ENCODE measurements at places on chromosomes 7 and 10.

DNA sequence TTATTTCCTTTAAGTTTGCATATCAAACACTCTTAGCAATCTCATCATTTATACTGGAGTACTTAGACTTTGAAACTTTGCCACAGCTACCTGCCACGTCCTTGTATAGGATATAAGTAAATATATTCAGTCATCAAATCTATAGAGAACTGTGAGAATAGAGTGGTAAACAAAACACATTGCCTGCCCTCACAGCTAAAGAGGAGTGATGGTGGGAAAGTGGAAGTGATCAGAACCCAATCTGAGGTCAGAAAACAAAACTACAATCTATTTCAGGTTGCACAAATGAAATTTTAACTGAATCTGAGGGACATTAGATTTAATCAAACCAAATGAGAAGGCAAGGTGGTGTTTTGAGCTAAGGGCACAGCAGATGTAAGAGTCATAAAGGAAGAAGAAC lies 74.8 kb downstream of the ZEB1 start:
- no peak for DNase-seq

DNA sequence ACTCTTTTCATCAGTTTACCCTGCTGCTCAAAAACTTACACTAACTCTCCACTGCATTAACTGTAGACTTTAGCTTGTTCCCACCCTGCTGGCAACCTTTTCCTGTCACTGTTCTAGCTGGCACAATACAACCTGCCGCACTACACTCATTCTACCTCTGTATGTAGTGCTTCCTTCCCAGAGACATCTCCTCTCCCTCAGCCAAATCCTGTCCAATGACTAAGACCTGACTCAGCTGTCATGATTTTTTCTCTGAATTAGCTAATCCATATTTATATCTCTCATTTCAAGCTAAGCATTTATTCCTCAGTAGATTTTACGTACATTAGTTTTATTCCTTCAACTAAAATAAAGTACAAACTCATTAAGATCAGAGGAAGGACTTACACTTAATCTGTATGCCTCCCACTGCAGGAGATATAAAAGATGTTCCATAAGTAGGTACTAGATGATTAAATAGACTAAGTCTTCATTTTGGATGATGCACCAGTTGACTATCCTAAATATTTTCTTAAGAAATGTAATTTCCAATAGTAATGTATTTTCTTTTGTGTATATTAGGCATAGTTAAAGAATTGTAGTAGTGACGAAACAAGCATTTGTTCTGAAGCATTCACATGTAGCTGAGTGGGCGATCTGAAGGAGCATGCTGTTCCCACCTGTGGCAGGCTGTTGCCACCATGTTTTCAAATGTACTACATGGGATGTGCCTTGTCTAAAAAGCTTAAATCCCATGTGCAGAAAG lies 189.1 kb downstream of the SKAP2 start:
- DNase-seq: no peak

DNA sequence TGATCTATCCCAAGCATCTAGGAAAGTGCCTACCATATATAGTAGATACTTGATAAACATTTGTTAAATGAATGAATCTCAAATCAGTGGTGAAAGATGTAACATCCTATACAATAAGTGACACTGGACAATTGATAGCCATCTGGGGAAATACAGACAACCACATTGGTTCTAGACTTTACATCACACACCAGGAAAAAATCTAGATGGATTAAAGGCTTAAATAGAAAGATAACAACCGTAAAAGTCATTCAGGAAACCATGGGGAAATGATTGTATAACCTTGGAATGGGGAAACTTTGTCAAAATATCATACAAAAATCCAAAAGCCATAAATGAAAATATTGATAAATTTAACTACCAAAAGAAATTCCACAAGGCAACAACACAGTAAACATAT lies 7.0 kb upstream of the GARIN1A start:
- no peak for DNase-seq

DNA sequence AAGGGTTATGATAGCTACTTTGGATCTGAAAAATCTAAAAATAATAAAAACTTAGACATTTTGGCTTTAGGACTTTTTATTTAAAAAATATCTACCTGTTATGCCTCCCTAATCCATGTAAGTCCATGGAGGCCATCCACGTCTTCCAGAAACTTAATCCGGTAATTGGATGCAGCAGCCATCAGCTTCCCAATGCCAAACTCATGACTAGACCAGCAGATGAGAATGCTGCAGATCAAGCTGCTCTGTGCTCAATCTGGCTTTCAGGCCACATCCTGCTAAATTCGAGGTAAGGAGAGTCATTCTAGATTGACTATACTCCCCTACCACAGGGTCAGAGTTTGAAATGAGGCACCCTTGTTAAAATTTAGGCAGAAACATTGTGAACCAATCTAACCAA lies 168.5 kb upstream of the TCERG1L start:
- no peak for DNase-seq

- DNase-seq: no peak
Observed at GRCh38 chr7:38187794-38188440, 9.9 kb downstream of the STARD3NL start.

- no peak for DNase-seq
Observed at GRCh38 chr10:130817046-130817624, 494.4 kb downstream of the TCERG1L start.

DNA sequence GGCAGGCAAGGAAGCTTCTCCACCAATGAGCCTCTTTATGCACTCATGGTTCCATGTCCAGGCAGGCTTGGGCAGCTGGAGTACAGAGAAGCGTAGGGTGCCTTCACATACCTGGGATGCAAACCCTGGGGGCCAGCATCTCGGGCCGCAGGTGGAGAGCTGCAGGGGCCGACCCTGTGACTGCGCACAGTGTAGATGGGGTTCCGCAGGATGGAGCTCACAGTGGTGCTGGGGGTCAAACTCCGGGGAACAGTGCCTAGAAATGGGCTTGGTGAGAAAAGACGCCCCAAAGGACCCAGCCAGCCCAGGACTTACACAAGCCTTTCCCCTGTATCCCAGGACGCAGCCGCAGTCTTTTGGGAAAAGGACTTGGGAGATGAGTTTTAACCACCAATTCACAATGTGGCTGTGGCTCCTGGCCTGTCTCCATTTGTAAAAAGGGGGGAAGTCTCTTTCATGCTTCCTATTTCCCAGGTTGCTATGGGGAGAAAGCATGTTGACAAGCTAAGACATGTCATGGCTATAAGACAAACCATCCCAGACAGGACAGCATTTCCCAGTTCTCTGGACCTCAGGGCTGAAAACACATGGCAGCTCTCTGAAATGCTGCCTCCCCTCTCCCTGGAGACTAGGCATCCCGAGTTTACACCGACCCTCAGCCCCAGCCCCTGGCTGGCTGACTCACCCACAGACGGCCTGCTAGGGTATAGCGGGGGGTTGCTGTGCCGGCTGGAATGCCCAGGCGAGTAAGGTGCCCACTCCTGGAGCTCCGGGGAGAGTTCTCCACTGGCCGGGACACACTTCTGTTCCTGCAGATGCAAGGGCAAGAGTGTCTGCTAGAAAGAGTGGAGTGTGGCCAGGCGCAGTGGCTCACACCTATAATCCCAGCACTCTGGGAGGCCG lies 107.1 kb downstream of the DLG5 start:
- no peak for DNase-seq

GRCh38 chr10:79088613-79089355 lies 20.0 kb downstream of the ZMIZ1 start:
- no peak for DNase-seq

- DNase-seq: no peak
Observed at GRCh38 chr10:44858017-44858371, 53.1 kb upstream of the TMEM72 start.

GRCh38 chr7:42448901-42449300 lies 211.9 kb upstream of the GLI3 start:
- no peak for DNase-seq

- no peak for DNase-seq
Observed at GRCh38 chr10:91156196-91156595, 64.3 kb upstream of the PCGF5 start.

DNA sequence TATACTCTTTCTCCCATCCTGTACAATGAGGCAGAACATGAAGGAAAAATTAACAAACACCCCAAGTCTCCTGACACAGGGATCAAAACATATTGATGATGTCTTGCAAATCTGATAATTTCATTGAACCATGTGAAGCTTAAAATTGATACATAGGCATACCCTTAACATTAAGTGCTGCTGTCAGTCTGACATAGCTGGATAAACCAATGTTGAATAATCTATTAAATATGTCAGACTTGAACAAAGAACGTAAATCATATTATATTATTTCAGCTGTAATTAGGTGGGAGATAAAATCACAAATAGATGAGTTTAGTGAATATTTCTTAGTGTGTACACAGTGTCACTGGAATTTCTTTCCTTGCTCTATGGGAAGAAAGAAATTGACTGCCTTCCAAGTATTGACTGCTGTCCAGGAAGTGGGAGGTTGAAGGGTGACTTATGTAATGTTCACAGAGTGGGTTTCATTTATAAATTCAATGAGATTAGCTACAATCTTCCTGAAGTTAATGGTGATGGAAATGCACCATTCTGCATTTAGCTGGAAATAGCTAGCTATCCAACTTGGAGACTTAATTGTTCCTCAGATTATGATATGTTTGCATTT lies 170.8 kb downstream of the AUTS2 start:
- no peak for DNase-seq

DNA sequence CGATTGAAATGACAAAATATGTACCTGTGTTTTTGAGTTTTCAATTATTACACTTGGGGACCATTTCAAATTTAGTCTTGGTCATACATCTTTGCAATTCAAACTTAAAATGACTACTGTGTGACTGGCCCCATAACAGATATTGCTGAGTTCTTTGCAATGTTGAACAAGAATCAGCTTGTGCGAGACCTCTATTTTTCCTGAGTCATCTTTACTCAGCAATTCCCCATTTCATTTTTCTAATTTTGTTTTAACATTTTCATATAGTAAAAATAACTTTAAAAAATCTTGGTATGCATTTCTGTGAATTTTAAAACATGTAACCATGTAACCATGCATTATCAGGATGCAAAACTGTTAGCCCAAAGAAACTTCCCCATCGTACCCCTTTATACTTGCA lies 678.1 kb downstream of the ANKRD7 start:
- no peak for DNase-seq

GRCh38 chr7:37323966-37324365 lies 124.7 kb downstream of the ELMO1 start:
- no peak for DNase-seq

- DNase-seq: no peak
Observed at GRCh38 chr10:21694631-21695030, 160.6 kb downstream of the MLLT10 start.

DNA sequence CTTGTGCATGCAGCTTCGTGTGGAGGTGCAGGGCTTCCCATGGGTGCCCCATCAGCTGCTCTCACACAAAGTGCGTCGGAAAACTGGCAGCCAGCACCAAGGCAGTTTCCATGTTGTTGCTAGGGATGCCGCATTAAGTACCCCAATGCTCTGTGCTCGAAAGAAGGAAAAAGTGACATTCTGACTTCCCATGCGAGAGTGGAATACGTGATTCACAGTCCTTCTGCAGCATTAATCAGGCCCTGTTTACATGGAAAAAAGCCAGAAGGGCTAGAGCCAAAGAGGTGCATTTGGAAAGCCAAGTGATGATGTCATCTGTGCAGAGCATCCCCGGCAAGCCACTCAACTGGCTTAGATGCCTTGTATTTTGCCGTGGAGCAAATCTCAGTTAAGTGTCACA lies 258.3 kb downstream of the GATA3 start:
- no peak for DNase-seq

- no peak for DNase-seq
Observed at GRCh38 chr10:101616415-101617101, 28.4 kb downstream of the DPCD start.

DNA sequence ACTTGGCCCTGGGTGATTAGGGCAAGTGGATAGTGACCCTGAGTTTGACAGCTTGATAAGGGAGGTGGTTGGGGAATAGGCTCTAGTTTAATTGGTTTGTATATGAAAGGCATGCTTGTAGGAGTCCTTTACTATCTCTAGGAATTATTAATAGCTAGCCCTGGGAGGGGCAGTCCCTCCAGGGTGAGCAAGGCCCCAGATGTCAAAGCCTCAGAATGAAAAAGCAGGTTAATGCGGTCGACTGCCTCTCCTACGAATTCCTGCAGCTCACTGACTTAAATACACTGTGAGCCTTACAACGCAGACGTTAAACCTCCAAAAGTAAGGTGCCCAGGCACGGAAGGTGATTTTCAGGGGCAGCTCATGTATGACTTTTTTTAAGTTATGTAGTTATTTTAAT lies 5.2 kb upstream of the BTBD16 start:
- DNase-seq: no peak

All from activated T-helper 2 cell treated with anti-CD3 and anti-CD28 coated beads, Interferon-gamma antibody, Interleukin-2, Interleukin-4, amounts not matched to agents 10 μg/mL and 5 μg/mL and 100 μg/mL, durations not matched to agents 14 hours and 24 hours and 36 hours (primary cell).